ENCODE measurements at places on chromosomes 6 and 20.

DNA sequence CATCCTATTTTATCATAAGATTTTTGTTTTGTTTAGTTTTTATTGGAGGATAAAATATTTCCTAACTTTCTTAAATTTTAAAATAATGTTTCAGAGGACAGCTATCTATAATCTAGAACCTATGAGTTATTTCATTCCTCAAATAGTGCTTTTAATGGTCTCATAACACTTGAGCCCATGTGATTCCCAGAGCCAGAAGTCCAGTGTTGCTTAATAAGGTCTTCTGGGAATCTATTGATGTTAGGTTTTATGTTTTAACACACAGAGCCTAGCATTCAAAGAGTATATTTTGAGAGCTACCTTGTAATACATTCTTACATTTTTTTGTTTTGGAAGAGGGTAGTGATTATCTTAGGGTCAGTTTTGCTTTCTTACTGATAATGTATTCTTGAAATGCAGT, 200.2 kb downstream of the CENPW start:
- no peak overlapping the region for H3K27ac ChIP-seq
- H3K4me3 ChIP-seq: no peak overlapping the region
- no peaks in the 10 kb centered on the region for H3K36me3 ChIP-seq
- DNase-seq: no peak
- H3K4me1 ChIP-seq: no peaks in the 10 kb centered on the region
- no peaks in the 10 kb centered on the region for H3K27me3 ChIP-seq

- no peaks in the 10 kb centered on the region for H3K36me3 ChIP-seq
- no peak overlapping the region for H3K27ac ChIP-seq
- H3K4me3 ChIP-seq: no peak overlapping the region
- H3K4me1 ChIP-seq: peaks cover 9% of the 10 kb centered on the region
These were observed 337.0 kb downstream of the RNGTT start for GRCh38 chr6:88626460-88626859.

DNA sequence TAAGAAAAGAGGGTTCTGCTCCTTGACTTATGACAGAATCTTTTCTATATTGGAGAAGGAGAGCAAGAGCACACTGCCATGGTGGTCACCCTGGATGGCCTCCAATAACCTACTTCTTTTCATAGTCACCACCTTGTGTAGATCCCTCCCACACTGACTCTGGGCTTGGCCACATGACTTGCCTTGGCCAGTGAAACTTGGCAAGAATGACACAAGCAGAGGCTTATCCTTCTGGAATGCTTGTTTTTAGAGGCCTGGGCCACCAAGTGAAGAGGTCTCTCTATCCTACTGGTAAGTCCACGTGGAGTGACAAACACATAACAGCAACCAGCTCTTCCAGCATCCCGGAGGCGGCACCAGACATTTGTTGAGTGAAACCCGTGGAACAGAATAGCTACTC, 349.4 kb upstream of the JARID2 start:
- H3K36me3 ChIP-seq: no peaks in the 10 kb centered on the region
- H3K27ac ChIP-seq: no peak overlapping the region
- DNase-seq: no peak
- H3K4me1 ChIP-seq: peaks cover 6% of the 10 kb centered on the region

DNA sequence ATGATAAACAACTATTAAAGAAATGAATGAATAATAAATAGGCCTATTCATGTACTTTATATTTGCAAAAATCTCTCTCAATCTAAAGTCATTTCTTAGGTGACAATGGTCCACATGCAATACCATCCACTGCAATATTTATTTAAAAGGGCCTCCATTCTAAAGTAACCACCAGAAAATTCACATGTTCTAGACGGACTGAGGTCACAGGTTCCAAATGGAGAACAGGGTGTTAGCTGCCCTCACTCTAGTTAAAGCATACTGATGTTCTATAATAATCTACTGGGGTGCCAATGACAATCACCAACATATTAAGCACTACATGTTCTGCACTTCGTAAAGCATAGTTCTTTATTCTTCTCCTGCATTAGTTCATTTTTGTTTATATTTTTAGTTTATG, 1.2 kb downstream of the HBS1L start:
- no peak for DNase-seq
- H3K36me3 ChIP-seq: peaks cover 43% of the 10 kb centered on the region
- peak overlapping the region; percentile 99 for H3K27ac ChIP-seq
- H3K4me3 ChIP-seq: peak overlapping the region; percentile 96
- H3K27me3 ChIP-seq: no peaks in the 10 kb centered on the region
- H3K4me1 ChIP-seq: peaks cover 33% of the 10 kb centered on the region

All from activated CD8-positive, alpha-beta T cell treated with anti-CD3 and anti-CD28 coated beads for 36 hours (primary cell).